ENCODE measurements at places on chromosomes 7 and 10. TPM values are rescaled to one million over a fixed set of nuclear protein-coding genes. Genes with fewer than 3 reads are reported as not detected.

GRCh38 chr7:54985426-54986330 lies 33.1 kb upstream of the EGFR start:
- no peaks in the 10 kb centered on the region for H3K36me3 ChIP-seq
- no peak overlapping the region for H3K4me3 ChIP-seq
- no peaks in the 10 kb centered on the region for H3K4me1 ChIP-seq
- no peak for DNase-seq

ADAM22 gene
- total RNA-seq = 1.8 TPM

DNA sequence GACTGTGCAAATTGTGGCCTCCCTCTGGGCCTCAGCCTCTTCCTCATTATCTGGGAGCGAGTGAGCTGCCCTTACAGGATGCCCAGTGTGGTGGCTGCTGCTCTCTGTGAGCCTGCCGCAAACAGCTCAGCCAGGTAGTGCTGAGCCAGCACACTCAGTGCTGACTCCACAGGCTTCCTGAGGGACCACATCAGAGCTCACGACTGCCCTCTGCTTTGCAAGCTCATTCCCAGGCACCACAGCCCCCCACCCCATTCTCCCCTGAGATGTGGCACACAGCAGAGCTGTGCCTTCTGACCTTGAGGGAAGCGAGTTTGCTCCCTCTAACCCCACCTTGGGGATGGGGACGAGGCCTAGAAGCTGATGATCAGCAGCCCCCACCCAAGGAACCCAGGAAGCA lies 230.5 kb upstream of the PPP2R2D start:
- no peak overlapping the region for H3K27ac ChIP-seq
- H3K4me1 ChIP-seq = no peaks in the 10 kb centered on the region
- DNase-seq = no peak
- H3K36me3 ChIP-seq = no peaks in the 10 kb centered on the region
- peaks cover 3% of the 10 kb centered on the region for H3K27me3 ChIP-seq

DNA sequence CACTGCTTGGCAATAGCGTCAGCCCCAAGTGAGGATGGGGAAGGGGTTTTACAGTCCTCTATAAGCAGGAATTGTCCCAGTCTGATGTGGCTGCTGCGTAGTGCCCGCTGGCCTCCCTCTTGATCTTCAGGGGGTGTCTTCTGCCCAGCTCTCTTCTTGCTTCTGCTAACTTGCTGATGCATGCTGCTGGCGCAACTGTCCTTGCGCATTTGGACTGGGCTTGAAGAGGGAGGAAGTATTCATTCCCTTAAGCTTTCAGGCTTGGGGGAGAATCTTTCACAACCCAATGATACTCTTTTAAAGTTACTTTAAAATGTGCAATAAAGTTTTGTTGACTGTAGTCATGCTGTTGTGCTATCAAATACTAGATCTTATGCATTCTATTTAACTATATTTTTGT lies 10.3 kb downstream of the GALNT11 start:
- no peak overlapping the region for H3K27ac ChIP-seq
- H3K4me1 ChIP-seq = peaks cover 2% of the 10 kb centered on the region
- H3K36me3 ChIP-seq = peaks cover 68% of the 10 kb centered on the region
- no peaks in the 10 kb centered on the region for H3K27me3 ChIP-seq
- DNase-seq = no peak

- H3K36me3 ChIP-seq = no peaks in the 10 kb centered on the region
- no peaks in the 10 kb centered on the region for H3K27me3 ChIP-seq
- no peak overlapping the region for H3K27ac ChIP-seq
- DNase-seq = no peak
- no peaks in the 10 kb centered on the region for H3K4me1 ChIP-seq
These were observed 58.8 kb downstream of the CTBP2 start for GRCh38 chr10:125101581-125101980.

GRCh38 chr7:2032030-2032875 lies 200.5 kb downstream of the MAD1L1 start:
- H3K4me3 ChIP-seq = no peak overlapping the region
- no peak overlapping the region for H3K27ac ChIP-seq
- H3K27me3 ChIP-seq = no peaks in the 10 kb centered on the region
- peaks cover 28% of the 10 kb centered on the region for H3K4me1 ChIP-seq
- peaks cover 24% of the 10 kb centered on the region for H3K36me3 ChIP-seq

- no peak overlapping the region for H3K4me3 ChIP-seq
- no peak for DNase-seq
- peaks cover 33% of the 10 kb centered on the region for H3K36me3 ChIP-seq
- no peaks in the 10 kb centered on the region for H3K27me3 ChIP-seq
These were observed 79.2 kb downstream of the NUDCD3 start for GRCh38 chr7:44411306-44411705.

- no peak overlapping the region for H3K27ac ChIP-seq
- H3K36me3 ChIP-seq = peaks cover 49% of the 10 kb centered on the region
- no peaks in the 10 kb centered on the region for H3K27me3 ChIP-seq
- no peak for DNase-seq
These were observed 17.5 kb upstream of the ASCC1 start for GRCh38 chr10:72233621-72234020.

C10orf53 gene
- total RNA-seq = not detected

DNA sequence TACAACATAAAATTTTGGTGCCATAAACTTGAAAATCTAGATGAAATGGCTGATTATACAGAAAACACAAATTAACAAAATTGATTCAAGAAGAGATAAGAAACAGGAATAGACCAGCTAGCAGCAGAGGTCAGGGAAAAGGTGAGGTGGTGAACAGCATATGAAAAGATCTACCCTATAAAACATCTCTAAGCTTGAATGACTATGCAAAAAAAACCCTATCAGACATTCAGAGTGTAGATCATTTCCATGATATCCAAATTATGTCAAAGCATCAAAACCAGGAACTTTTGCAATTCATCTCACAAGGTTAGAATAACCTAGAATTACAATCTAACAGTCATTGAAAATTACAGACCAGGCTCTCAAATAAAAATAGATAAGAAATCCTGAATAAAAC lies 14.6 kb upstream of the BPGM start:
- H3K4me1 ChIP-seq = peaks cover 22% of the 10 kb centered on the region
- H3K27me3 ChIP-seq = peaks cover 11% of the 10 kb centered on the region
- H3K36me3 ChIP-seq = no peaks in the 10 kb centered on the region
- no peak overlapping the region for H3K4me3 ChIP-seq

DNA sequence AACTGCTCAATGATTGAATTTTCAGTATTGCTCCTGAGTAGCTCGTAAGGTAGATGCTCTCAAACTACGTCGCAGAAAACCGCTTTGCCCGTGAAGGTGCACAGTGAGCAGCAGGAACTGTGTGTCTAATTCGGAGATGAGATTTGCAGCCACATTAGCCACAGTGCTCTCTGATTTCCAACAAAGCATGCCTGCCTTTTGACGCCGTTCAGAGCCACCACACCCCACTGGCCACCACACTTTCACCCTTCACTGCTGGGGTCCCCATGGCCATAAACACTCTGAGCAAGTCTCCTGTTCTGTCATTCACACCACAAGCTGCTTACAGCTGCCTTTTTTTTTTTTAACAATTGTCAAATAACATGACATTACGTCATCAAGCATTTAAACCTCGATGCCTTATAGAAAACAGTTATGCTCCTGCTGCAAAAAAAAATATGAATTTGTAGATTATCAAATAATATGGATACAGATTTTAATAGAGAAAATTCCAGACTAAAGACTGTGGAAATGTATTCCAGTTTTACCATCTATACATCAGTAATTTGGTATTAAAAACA lies 578.8 kb upstream of the PFKP start:
- no peak overlapping the region for H3K4me3 ChIP-seq
- H3K36me3 ChIP-seq = no peaks in the 10 kb centered on the region
- H3K27me3 ChIP-seq = peaks cover 2% of the 10 kb centered on the region
- DNase-seq = no peak

HECW1 gene
- total RNA-seq = not detected

- no peak overlapping the region for H3K4me3 ChIP-seq
- peaks cover 8% of the 10 kb centered on the region for H3K27me3 ChIP-seq
- H3K27ac ChIP-seq = no peak overlapping the region
These were observed 18.1 kb upstream of the AKR1E2 start for GRCh38 chr10:4807761-4808507.

DNA sequence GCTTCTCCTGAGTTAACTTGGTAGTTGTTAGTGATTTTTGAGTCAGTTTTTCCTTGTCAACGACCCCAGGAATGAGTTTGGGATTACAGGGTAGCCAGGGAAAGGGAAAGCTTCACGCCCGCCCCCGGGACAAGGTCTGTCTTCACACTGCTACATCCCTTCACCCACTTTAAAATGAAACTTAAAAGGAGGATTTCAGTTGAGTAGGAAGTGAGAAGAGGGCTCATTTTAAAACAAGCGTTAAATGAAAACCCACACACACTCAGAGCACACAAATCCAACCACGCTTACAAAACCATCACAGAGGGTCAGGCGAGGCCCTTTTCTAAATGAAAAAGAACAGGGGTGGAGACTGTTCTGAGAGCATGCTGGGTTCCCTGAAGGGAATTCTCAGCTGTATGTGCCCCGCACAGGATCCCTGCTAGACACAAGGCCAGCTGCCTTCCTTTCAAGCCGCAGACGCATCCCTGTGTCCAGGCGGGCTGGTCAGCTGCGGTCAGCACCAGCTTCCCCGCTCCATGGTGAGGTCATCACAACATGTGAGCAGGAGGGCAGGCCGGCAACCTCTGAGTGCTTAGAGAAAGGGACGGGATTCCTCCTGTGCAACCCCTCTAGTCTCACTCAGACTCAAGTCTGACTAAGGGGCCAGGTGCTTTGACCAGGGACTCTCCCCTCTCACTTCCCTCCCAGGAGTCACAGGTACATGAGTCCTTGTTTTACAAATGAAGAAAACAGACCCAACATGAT lies 111.8 kb downstream of the EGFR start:
- H3K27me3 ChIP-seq = peaks cover 16% of the 10 kb centered on the region
- no peak overlapping the region for H3K4me3 ChIP-seq
- peaks cover 38% of the 10 kb centered on the region for H3K4me1 ChIP-seq
- peak; percentile 30 for DNase-seq

CDNF gene
- 2.5 TPM for total RNA-seq

IFIT2 gene
- 43.5 TPM for total RNA-seq

DNA sequence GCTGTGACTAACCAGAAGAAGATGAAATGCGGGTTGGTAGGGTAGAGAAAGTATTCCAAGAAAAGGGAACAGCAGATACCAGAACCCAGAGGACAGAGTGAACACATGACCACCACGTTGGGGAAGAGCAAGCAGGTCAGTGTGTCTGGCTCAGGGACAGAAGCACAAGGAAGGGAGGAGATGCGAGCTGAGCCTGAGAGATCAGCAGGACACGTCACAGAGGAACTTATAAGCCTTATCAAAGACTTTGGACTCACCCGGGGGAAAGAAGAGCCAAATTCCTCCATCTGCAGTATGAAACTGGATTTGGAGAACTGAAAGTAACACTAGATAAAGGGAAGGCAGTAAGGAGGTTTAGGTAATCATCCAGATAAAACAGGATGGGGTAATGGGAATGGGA lies 232.1 kb upstream of the NPVF start:
- peaks cover 24% of the 10 kb centered on the region for H3K27me3 ChIP-seq
- no peaks in the 10 kb centered on the region for H3K36me3 ChIP-seq
- no peak for DNase-seq
- no peak overlapping the region for H3K27ac ChIP-seq
- H3K4me3 ChIP-seq = no peak overlapping the region
- H3K4me1 ChIP-seq = no peaks in the 10 kb centered on the region

CNPY1 gene
- total RNA-seq = not detected

GRCh38 chr10:50936335-50936734 lies 50.9 kb upstream of the A1CF start:
- H3K4me3 ChIP-seq = no peak overlapping the region
- DNase-seq = no peak
- no peaks in the 10 kb centered on the region for H3K4me1 ChIP-seq
- peaks cover 5% of the 10 kb centered on the region for H3K27me3 ChIP-seq
- no peak overlapping the region for H3K27ac ChIP-seq
- no peaks in the 10 kb centered on the region for H3K36me3 ChIP-seq

MRPS17 gene
- total RNA-seq = 26.8 TPM

GRCh38 chr10:132805599-132805998 lies 19.7 kb upstream of the NKX6-2 start:
- H3K4me3 ChIP-seq = no peak overlapping the region
- no peaks in the 10 kb centered on the region for H3K36me3 ChIP-seq
- H3K27ac ChIP-seq = no peak overlapping the region
- H3K4me1 ChIP-seq = no peaks in the 10 kb centered on the region
- DNase-seq = no peak
- no peaks in the 10 kb centered on the region for H3K27me3 ChIP-seq

DNA sequence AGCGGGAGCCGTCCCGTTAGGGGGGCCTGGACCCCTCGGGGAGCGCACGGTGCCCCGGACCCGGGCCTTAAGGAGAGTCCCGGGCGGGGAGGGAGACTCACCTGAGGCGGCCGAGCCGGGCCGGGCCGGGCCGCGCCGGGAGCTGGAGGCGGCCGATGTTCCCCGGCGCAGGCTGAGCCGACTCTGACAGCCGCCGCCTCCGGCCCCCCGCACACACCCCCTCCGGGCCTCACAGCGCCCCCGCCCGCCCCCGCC lies at the start of gene ACHE:
Gene ACHE, minus strand, starts transcription at position 188 of the 255 bp plus-strand sequence. CDS start 1,656 bp downstream, outside the sequence.
- peak within 1 kb of the TSS; percentile 49 for H3K4me3 ChIP-seq
- H3K4me1 ChIP-seq = peaks cover 16% of the 10 kb centered on the region
- no peak for DNase-seq
- no peaks in the 10 kb centered on the region for H3K36me3 ChIP-seq

- H3K27ac ChIP-seq = no peak overlapping the region
- H3K27me3 ChIP-seq = peaks cover 2% of the 10 kb centered on the region
- no peak overlapping the region for H3K4me3 ChIP-seq
- no peak for DNase-seq
These were observed 127.0 kb downstream of the RELN start for GRCh38 chr7:103862302-103863035.

GRCh38 chr7:137881607-137882260 lies 35.0 kb upstream of the DGKI start:
- H3K4me3 ChIP-seq = no peak overlapping the region
- no peaks in the 10 kb centered on the region for H3K27me3 ChIP-seq
- H3K36me3 ChIP-seq = peaks cover 54% of the 10 kb centered on the region
- peaks cover 18% of the 10 kb centered on the region for H3K4me1 ChIP-seq
- H3K27ac ChIP-seq = peak overlapping the region; percentile 24
- no peak for DNase-seq

LRRC17 gene
- 0.21 TPM for total RNA-seq

- H3K4me1 ChIP-seq = no peaks in the 10 kb centered on the region
- no peak overlapping the region for H3K27ac ChIP-seq
- DNase-seq = no peak
These were observed 494.9 kb upstream of the PODXL start for GRCh38 chr7:132051311-132051710.

GRCh38 chr10:7107285-7107684 lies 303.5 kb downstream of the SFMBT2 start:
- H3K4me3 ChIP-seq = no peak overlapping the region
- no peak for DNase-seq
- H3K27ac ChIP-seq = no peak overlapping the region
- H3K27me3 ChIP-seq = peaks cover 2% of the 10 kb centered on the region
- H3K4me1 ChIP-seq = peaks cover 5% of the 10 kb centered on the region

All from activated CD4-positive, alpha-beta T cell treated with anti-CD3 and anti-CD28 coated beads for 36 hours (primary cell).